ENCODE measurements at places on chromosomes 11 and 22.

- no peak for DNase-seq
These were observed 9.8 kb upstream of the TSSC4 start for GRCh38 chr11:2390725-2391151.

DNA sequence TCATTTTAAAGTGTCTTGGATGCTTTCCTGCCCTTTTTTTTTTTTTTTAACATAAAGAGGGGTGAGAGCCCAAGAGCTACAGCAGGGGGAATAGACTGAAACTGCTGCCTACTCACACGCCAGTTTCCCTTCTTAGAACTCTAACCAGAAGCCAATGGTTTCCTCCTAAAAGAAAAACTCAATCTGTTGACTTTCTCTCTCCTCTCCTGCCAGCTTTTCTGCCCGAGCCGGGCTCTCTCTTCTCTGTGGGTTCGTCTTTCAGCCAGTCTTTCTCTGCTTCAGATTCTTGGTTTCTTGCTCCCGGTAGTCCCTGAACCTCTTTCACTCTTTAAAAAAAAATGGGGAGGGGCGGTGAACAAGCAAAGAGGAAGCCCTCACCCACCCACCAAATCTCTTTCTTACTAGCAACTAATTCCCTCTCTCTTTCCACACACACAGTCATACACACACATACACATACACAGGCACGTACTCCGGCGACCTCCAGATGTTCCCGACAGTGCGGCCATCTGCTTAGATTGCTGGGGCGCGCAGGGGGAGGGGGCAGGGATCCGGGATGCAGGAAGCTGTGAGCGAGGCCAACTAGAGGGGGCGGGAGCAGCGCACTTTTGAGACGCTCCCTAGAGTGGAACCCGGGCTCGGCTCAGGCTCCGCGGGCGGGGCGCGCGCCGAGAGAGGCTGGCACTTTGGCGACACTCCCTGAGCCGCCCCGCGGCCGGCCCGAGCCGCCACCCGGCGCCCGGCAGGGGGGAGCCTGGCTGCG lies 444 bp upstream of the TSKU start:
- no peak for DNase-seq

- DNase-seq, result no peak
These were observed 67.5 kb downstream of the LHFPL7 start for GRCh38 chr22:24878969-24879368.

DNA sequence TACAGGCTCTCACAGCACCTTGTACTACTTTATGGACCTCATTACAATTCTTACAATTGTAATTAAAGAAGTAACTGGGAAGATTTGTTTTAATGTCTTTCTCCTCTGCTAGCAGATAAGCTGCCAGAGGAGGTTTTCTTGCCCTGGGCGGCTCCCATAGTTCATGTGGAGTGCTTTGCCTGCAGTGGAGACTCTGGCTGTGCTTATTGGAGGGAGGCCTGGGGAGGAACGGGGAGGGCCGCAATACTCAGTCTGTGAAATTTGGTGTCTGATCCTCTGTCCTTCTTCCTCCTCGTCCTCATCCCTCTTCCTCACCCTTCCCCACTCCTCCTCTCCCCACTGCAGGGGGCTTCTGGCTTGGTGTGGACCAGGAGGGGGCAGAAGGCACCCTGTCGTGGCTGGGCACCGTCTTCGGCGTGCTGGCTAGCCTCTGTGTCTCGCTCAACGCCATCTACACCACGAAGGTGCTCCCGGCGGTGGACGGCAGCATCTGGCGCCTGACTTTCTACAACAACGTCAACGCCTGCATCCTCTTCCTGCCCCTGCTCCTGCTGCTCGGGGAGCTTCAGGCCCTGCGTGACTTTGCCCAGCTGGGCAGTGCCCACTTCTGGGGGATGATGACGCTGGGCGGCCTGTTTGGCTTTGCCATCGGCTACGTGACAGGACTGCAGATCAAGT lies 5.6 kb downstream of the SLC35C1 start:
- DNase-seq, result no peak

GRCh38 chr11:46537121-46537520 lies 56.7 kb downstream of the AMBRA1 start:
- DNase-seq, result no peak

DNA sequence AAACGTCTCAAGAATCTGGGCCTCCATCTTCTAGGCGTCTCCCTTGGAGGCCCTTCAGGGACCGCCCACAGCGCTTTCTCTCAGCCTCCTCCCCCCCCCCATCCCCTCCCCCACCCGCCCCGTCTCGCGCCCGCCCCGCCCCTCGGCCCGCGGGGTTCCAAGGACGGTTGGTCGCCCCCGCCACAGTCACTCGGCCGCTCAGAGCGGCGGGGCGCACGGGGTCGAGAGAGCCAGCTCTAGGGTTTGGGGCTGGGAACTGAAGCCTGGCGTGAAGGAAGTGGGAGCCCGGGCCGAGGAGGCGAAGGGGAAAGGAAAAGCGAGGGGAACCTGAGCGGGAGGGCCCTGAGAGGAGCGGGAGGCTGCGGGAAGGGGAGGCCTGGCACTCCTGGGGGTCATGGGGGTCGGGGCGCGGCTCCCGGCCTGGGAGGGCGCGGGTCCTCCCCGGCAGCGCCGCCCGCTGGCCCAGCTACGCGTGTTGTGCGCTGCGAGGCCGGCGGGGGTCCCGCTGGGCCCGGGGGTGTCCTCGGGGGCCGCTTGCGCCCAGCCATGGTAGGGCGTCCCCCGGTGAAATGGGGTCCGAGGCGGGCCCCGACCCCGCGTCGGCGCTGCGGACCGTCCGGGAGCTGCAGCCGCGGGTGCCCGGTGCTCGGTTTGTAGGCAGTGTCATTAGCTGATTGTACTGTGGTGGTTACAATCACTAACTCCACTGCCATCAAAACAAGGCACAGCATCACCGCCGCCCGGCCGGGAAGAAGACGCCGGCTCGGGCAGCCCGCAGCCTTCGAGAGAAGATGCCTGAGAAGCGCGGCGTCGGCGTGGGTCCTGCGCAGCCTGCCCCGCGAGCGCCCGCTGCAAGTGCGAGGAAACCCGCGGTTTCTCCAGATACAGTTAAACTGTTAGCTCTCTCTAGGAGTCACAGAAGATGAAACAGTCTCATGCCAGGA lies at the start of gene BTG4:
Gene BTG4, minus strand, starts transcription at position 91 of the 944 bp plus-strand sequence. CDS start 13,610 bp downstream, outside the sequence.
- DNase-seq, result no peak

- DNase-seq, result no peak
These were observed 552 bp downstream of the PRR33 start for GRCh38 chr11:1890856-1891830.

GRCh38 chr11:45108070-45109064 lies 38.1 kb upstream of the PRDM11 start:
- no peak for DNase-seq

DNA sequence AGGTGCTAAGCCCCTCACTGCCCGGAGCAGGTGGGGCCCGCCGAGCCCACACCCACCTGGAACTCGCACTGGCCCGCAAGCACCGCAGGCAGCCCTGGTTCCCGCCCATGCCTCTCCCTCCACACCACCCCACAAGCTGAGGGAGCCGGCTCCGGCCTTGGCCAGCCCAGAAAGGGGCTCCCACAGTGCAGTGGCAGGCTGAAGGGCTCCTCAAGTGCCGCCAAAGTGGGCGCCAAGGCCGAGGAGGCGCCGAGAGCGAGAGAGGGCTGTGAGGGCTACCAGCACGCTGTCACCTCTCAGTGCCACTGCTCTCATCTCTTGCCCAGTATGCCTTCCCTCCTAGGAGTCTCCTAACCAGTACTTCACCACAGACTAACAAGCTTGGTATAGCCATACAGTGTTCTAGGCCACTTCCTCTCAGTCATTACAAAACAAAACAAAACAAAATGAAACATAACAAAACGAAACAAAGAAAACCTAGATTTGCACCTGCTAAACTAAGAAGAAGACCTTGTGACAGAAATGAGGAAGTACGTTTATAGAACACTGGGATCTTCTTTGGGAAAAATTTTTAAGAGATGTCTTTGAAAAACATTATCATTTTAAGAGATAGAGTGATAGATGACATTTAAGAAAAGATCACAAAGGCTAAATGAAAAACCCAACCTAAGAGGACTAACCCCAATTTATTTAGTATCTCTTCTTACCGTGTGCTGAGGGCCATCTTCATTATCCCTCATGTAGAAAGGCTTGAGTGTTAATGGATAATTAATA lies 47.7 kb upstream of the GAB2 start:
- DNase-seq, result no peak

GRCh38 chr11:132872211-132872610 lies 660.1 kb downstream of the OPCML start:
- DNase-seq, result no peak

- no peak for DNase-seq
These were observed 437.8 kb upstream of the CCDC90B start for GRCh38 chr11:83723999-83724398.

GRCh38 chr22:28328756-28329155 lies 350.9 kb downstream of the TTC28 start:
- DNase-seq, result no peak

DNA sequence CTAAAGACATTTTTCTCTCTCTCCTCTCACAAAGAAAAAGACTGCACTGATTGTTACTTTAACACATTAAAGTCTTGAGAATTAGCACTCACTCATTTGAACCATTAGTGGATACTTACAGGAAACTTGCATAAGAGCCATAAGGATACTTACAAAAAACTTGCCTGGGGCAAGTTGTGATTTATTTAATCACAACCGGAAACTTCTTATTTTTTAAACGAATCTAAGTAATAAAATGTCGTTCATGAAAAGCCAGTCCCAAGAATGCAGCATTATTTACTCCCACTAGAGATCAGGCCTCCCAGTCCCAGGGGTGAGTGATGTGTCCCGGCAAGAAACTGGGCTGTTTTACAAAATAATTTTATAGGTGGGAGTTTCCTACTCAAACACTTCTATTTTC lies 59.3 kb upstream of the TTC12 start:
- DNase-seq, result no peak

DNA sequence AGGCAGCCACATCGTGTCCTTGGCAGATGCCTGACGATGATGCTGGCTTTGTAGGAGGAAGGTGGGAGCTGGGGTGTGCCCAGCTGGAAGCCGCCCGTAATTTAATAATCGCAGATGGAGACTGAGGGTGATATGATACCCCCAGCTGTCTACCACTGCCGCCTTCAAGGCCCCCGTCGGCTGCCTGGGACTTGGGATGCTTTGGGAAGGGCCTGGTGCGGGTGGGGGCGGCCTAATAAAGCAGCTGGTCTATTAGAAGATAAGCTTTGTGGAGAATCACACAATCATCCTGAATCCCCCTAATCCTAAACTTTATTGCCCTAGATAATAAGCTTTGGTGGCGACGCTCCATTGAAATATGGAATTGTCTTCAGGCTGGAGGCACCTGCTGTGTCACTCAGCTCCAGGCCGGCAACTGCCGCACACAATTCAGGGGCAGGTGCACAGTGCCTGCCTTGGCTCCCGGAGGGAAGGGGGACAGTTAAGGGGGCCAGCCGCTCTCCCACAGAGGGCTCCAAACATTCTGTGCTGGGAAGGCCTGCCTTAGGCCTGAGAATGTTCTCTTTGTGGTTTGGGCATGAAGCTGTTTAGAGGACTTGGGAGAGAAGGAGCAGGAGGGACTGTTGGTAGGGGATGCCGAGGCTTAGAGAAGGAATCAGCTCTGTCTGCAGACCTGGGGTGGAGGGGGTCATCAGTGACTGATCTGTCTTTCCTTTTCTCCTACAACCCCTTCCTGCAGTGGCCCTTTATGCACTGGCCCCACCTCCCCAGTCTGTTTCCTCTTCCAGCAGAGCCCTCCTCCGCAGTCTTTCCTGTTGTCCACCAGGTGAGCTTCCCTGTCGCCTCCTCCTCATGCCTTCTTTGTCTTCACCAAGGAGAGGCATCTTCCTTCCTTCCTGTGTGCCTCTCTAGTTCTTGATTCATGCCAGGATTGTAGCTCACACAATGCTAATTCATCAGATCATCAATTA lies 65.3 kb downstream of the ARL14EP start:
- DNase-seq, result no peak

DNA sequence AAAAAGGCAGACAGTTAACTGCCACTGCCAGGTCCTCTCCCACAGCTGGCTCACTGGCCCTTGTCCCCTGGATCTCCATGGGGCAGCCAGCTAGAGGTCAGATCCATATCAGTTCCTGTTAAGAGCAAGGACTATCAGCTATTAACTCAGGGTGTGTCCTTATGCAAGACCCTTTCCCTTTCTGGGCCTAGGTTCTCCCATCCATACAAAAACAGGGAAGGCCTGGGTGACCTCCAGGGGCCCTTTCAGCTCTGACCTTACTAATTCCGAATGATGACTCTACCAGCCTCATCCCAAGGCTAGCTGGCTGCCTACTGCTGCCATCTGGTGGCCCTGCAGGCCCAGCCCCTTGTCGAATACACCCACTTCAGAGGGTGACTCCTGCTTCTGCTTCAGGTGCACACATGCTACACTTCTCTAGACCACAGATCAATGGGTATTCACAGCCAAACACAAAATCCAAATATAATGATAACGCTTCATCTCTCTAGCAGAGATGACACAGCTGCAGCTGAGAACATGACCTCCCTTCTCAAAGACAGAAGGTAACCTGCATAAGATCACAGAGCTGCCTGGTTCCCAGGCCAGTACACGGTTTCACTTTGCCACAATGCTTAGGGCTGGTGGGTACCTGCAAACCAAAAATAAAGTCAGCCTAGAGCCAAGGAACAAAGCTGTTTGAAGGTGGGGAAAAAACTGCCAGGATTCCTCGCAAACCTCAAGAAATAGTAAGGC lies 34.1 kb downstream of the SERGEF start:
- no peak for DNase-seq
